ENCODE measurements at places on chromosomes 2 and 18.

GRCh38 chr2:69143748-69144360, 130.9 kb downstream of the ANTXR1 start:
- DNase-seq: no peak

GRCh38 chr2:101887328-101887727, 104.4 kb upstream of the IL1R2 start:
- DNase-seq: no peak

DNA sequence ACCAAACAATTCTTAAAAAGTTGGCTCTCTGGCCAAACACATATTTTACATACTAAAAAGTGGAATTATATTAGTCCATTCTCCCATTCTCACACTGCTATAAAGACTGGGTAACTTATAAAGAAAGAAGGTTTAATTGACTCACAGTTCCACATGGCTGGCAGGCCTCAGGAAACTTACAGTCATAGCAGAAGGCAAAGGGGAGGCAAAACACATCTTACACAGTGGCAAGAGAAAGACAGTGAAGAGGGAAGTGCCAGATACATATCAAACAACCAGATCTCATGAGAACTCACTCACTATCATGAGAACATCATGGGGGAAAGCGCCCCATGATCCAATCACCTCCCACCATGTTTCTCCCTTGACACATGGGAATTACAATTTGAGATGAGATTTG, 42.6 kb downstream of the EDAR start:
- no peak for DNase-seq

DNA sequence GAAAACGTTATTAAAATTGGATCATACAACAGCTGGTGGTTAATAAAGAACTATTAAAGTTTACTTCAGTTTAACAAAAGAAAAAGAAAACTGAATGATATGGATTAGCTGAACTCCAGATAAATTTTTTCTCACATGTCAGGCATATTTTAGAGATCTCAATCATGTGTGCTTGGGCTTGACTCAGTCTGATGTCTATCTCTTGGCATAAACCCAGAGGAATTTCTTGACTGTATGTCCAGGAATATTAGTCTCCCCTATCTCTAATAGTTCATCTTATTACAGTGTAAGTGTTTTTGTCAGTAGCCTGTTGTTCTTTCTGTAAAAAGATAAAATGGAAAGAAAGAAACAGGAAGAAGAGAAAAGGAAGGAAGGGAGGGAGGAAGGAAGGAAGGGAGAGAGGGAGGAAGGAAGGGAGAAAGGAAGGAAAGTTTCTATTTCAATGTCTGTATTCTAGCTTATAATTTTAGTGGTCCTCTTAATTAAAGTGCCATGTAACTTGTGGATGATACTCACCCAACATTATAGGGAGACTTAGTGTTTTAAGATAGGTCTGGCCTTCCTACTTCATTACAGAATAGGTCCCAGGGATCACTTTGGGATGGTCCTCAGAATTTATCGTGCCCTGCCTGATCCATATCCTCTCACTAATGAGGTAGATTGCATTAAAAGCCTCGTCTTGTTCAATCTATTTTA, 99.7 kb upstream of the UGP2 start:
- no peak for DNase-seq

- DNase-seq: no peak
Observed at GRCh38 chr18:384897-385296, 115.6 kb downstream of the COLEC12 start.

GRCh38 chr2:139367416-139367815, 587.2 kb upstream of the NXPH2 start:
- no peak for DNase-seq

DNA sequence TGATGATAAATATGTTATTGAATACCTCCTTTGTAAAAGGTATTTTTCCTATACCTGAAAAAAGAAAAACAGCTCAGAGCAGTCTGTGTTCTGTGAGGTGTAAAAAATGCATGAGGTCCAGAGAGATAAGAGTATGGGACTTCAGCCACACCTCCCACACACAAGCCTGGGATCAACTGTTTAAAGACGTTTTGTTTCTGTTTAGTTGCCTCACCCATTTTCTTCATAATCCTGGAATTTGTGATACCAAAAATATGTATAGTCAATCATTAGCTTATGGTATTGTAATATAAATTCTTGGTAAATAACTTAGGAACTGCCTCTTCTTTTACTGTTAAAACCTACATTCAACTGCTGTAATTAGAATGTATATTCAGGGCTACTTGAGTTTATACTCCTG, 1322.9 kb upstream of the TMEFF2 start:
- no peak for DNase-seq

DNA sequence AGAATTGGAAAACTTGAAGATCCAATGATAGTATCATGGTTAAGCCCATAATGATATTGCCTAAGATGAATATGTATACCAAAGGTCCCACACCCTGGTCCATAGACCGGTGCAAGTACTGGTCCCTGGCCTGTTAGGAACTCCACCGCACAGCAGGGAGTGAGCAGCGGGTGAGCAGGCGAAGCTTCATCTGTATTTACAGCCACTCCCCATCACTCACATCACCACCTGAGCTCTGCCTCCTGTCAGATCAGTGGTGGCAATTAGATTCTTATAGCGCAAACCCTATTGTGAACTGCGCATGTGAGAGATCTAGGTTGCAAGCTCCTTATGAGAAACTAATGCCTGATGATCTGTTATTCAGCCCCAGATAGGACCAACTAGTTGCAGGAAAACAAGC, 402.4 kb downstream of the EPHA4 start:
- DNase-seq: no peak

GRCh38 chr2:204023088-204023487, 86.5 kb downstream of the ICOS start:
- no peak for DNase-seq

DNA sequence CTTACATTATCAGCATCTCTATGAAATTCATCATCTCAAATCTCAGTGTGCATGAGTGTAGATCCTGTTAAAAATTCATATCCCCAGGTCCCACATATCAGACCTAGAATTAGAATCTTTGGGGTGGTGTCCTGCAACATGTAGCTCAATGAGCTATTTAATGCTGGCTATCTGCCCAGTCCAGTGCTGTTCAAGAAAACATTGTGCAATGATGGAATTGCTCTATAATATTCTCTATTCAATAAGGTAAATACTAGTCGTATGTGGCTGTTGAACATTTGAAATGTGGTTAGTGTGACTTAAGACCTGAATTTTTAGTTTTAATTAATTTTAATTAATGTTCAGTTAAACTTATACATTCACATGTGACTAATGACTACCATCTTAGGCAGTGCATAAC, 127.4 kb downstream of the NOL4 start:
- no peak for DNase-seq

GRCh38 chr18:22191346-22191695, 21.9 kb downstream of the GATA6 start:
- no peak for DNase-seq

DNA sequence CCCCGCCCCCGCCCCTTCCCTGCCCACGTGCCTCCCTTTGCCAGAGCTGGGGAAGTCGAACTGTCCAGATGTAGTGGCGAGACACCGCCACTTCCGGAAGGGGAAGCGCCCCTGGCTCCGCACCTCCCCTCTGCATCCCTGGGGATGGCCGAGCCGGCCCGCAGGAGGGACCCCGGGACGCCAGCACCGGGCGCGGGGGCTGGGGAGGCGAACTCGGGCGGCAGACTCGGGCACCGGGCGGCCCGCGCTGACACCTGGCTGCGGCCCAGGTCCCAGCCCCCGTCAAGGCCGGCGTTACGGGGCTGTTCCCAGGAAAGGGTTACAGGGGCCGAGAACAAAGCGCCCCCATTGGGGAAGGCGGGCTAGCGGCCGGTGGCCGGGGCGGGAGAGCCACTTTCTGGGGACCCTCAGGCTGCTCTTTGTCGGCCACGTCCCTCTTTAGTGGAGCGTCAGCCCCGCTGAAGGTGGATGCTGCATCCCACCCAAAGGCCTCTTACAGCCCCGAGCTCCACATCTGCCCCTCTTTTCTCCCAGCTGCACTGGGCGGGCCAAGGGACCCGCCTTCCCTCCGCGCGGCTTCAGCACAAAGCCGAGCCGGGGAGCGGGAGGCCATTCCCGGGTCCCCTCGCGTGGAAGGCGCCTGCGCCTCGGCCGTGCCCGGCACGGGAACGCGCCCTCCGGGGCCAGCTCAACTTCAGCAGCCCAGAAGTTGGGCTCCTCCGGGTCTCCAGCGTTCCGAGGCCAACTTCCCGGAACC, 1.3 kb downstream of the SDC1 start:
- DNase-seq: peak; percentile 86

DNA sequence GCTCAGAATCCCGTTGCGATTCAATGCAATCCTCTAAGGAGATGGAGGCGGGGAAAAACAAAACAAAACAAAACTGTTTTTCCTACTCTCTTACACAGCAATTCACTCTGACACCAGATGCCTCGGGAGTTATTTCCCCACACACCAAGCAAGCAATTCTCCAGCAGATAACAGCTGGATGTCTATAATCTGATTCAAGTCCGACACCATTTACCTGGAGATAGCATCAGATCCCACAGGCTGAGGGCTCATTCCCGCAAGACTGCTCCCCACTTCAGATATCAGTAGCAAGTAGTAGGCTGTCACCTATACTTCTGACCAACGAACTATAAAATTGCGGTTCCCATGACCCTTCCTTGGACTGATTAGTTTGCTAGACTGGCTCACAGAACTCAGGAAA, 58.7 kb downstream of the DTNB start:
- no peak for DNase-seq

GRCh38 chr2:52386433-52387030, 1354.6 kb upstream of the NRXN1 start:
- DNase-seq: no peak

GRCh38 chr18:56175330-56176001, 462.9 kb downstream of the TXNL1 start:
- no peak for DNase-seq

- peak; percentile 76 for DNase-seq
Observed at GRCh38 chr18:10249270-10249669, 205.2 kb upstream of the APCDD1 start.

GRCh38 chr2:121608367-121608766, 40.9 kb downstream of the CLASP1 start:
- no peak for DNase-seq

- DNase-seq: no peak
Observed at GRCh38 chr2:161111531-161111930, 48.7 kb upstream of the TANK start.

DNA sequence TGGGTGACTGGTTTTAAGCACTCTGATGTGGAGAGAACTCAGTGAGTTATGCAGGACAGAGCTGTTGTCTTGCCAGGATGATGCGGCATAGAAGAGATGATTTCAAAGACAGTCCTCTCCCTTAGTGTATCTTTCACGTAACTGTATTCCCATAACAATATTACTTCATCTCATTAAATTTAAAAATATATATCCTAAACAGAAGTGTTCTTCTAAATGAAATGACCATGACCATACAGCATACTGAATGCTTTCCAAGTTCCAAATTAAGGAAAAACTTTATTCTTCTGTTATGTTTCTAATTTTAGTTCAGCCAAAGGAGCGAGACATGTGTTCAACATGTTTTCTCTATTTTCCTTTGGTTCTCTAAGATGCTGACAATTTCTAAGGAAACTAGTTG, 600.1 kb upstream of the FSHR start:
- DNase-seq: no peak

GRCh38 chr2:143515318-143515717, 386.1 kb downstream of the ARHGAP15 start:
- DNase-seq: no peak

DNA sequence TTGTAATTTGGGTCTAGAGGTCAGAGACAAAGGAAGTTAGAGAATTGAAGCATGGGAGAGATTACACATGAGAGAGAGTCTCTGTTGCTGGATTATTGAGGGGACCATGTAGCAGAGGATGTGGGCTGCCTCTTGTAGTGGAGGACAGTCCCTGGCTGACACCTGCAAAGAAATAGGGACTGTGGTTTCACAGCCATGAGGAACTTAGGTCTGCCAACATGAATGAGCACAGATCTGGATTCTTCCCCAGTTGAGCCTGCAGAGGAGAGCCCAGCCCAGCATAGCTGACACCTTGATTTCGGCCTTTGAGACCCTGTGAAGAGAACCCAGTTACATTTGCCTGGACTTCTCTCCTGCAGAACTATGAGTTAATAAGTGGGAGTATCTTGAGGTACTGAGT, 179.5 kb upstream of the TWIST2 start:
- DNase-seq: no peak

GRCh38 chr2:239802185-239802649, 222.9 kb downstream of the NDUFA10 start:
- no peak for DNase-seq

DNA sequence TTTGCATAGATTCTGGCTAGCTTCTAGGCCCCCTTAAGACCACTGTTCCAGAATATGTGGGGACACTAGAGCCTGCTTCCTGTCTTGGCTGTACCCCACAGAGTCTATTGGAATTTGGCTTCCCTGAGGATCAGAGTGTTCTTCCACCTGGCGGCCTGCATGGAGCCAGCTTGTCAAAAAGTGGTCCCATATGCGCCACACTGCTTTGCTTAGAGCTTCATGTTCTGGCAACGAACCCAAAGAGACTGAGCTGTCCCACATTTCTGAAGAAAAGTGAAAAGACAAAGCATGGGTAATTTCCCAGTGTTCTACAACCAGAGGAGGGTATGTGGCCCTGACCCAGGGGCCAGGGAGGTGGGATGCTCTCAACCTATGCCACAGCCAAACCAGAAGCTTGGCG, 52.7 kb upstream of the FZD7 start:
- no peak for DNase-seq

- no peak for DNase-seq
Observed at GRCh38 chr2:103165836-103166235, 404.0 kb downstream of the TMEM182 start.
